ENCODE measurements at places on chromosomes 3 and 15.

GRCh38 chr3:113105966-113106660 lies 105.2 kb upstream of the BOC start:
- DNase-seq = no peak

DNA sequence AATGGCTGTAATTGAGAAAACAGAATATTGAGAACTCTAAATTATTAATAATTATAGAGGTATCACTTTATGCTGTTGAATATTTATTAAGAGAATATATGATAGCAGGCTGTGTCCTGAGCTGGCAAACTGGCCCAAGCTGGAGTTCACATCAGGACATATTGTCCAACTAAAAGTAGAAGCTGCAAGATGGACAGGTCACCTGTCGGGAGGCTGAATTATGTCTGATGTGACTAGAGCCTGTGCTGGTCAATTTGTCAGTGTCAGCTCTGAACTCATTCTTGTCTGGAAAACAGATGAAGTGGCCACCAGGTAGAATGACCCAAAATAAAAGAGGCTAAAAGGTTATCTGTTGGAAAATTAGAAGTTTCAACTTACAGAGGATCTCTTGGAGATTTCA lies 392.2 kb downstream of the LRTM1 start:
- no peak for DNase-seq

GRCh38 chr15:68405378-68406250 lies 26.3 kb downstream of the ITGA11 start:
- no peak for DNase-seq

- no peak for DNase-seq
These were observed 68.2 kb downstream of the IQGAP1 start for GRCh38 chr15:90456236-90456635.

- DNase-seq = no peak
These were observed 40.3 kb downstream of the KCNAB1 start for GRCh38 chr3:156160647-156161046.

DNA sequence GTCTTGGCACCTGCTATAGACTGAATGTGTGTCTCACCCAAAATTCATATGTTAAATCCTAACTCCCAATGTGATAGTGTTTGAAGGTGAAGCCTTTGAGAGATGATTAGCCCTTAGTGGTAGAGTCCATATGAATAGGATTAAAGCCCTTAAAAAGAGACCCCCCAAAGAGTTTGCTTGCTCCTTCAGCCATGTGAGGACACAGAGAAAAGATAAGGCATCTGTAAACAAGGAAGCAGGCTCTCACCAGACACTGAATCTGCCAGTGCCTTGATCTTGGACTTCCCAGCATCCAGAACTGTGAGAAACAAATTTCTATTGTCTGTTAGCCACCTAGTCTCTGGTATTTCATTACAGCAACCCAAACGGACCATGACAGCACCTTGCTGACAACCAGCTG lies 16.6 kb downstream of the KPNA1 start:
- no peak for DNase-seq

GRCh38 chr3:171135549-171135948 lies 109.0 kb upstream of the SLC2A2 start:
- DNase-seq = no peak

DNA sequence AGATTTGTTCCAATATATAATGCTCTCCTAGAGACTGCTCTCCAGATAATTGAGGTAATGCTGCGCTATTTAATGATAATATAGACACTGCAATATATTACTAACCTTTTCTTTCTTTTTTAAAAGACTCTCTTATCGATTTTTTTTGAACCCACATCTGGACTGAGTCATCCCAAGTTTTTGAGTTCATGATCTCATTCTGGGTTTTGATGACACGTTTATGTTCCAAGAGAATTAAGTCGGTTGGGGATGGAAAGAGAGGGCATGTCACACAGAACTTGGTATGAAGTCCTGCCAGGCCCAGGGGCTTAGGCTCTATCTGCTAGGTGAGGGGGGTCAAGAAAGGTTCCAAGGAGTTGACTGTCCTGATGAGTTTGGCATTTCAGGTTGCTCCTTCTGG lies 431.1 kb downstream of the MFSD1 start:
- DNase-seq = no peak

DNA sequence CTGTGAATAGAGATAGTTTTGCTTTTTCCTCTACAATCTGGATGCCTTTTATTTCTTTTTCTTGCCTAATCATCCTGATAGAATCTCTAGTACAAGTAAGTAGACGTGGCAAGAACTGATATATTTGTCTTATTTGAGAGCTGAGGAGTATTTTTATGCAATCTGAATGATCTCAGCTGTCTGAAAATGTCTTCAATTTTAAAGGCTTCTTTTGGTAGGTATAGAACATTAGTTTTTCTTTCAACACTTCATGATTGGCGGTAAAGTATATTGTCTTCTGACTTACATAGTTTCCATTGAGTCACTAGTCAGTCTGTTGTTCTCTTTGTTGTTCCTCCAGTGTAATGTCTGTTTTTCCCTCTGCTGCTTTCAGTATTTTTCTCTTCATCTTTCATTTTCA lies 31.3 kb downstream of the MGA start:
- DNase-seq = no peak

DNA sequence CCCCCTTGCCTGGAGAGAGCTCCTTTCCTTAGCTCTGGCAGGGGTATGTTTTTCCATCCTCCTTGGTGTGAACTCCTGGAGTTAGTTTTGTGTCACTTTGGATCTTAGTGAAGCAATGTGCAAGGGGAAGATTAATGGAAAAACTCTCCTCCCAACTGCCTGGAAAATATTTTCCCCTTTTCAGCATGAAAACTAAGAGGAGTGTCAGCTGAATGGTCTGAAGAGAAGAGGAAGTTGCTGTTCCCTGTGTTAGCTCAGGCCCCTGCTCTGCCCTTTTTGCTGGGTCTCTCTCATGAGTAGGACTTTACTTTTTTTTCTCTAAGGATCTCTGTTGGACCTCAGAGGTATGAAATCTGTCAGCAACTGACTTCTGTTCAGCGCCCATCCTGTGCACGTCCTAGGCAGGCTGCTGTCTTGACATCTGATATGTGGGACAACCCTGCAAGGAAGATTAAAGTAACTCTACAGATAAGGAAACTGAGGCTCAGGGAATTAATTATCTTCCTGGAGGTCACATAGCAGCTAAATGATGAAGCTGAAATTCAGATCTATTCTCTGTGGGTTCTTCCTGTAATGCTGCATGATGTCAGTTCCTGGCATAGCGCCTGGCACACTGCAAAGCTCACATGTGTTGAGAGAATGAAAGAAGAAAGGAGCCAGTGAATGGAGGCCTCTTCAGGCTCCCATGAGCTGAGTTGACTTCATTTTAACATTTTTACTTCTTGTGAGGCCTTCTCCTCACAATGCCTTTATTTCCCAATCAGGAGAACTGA lies 109.7 kb upstream of the GALNT15 start:
- peak; percentile 7 for DNase-seq

DNA sequence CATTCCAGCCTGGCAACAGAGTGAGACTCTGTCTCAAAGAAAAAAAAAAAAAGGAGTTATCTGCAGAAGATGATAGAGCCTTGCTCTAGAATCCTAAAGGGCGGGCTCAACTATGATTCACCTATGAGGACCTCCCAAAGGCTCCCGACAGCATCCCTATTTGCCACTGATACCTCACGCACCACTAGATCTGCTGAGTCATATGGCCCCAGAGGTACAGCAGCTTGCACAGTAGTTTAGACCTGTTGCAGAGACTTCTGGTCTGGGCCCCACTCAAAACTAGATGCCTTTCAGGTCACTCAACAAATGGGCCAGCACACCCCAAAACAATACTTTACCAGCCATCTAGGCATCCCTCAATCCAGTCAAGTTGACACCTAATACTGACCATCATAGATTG lies 38.1 kb upstream of the PTX3 start:
- no peak for DNase-seq

DNA sequence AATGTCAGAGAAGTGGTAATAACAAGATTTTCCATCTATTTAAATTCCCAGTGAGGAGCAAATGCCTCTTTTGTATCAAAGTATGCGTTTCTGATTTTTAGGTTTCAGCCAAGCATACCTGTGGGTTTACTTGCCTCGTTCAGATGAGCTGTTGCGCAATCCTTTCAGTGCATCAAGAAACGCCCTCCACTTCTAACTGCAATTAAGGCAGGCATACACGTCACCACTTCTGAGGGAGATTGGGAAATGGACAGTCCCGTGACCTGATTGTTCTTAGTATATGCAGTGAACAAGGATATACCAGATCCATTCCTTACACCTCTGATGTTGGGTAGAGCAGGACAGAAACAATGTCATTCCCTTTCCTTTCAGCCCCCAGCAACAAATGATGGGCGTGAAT lies 219.0 kb downstream of the ITPR1 start:
- DNase-seq = no peak

DNA sequence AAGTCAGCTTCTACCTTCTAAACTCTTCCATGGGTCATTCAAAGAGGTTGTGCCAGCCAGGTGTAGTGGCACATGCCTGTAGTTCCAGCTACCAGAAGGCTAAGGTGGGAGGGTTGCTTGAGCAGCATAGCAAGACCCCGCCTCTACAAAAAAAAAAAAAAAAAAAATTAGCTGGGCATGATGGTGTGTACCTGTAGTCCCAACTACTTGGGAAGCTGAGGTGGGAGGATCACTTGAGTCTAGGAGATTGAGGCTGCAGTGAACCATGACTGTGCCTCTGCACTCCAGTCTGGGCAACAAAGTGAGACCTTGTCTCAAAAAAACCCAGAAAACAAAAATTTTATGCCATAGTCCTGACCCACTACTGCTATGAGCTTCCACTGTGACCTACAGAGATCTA lies 126.8 kb downstream of the MDFIC2 start:
- no peak for DNase-seq

- no peak for DNase-seq
These were observed 328.3 kb downstream of the RYR3 start for GRCh38 chr15:33639051-33639450.

DNA sequence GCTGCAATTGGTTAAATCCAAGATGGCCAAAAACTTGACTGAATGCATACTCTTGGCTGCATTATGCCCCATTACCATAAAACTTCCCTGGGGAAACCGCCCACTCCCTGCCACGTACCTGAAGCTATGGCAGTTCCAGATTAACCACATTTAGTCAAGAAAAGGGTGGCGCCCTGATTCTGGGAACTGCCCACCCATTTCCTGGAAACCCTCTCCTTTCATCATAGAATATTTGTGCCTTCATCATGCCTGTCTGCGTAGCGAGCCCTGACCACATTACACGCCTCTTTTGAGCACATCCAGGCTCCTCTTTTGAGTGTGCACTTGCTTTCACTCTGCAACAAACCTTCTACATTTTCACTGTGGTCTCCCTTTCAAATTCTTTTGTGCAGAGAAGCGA lies 5.2 kb downstream of the LINS1 start:
- peak; percentile 74 for DNase-seq

DNA sequence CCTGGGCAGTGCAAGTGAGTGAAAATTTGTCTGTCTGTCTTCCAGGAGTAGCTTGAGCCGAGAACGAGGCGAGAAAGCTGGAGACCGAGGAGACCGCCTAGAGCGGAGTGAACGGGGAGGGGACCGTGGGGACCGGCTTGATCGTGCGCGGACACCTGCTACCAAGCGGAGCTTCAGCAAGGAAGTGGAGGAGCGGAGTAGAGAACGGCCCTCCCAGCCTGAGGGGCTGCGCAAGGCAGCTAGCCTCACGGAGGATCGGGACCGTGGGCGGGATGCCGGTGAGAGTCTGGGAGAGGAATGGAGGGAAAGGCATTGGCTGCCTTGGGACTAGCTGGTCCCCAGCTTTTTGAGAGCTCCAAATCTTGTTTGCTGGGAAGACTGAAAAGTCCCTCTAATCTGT lies 10.2 kb upstream of the FAM131A start:
- no peak for DNase-seq

- DNase-seq = no peak
These were observed 1371.6 kb upstream of the EPHA6 start for GRCh38 chr3:95442766-95443165.

- DNase-seq = no peak
These were observed 25.7 kb upstream of the DYNC1LI1 start for GRCh38 chr3:32596282-32596908.

DNA sequence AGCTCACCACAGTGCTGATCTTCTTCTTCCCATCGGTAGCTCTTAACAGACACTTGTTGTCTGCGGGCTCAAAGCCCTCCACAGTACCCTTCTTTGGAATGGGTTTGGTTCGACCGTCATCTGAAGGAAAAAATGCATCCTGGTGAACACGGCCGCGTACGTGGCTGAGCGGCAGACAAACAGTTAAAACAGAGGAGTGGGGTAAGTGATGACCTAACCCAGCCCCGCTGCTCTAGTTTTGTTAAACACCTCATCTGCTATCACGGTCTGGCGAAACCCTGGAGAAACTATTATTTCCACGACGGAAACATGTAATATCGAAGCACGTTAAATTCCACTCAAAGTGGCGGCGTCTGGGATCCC lies 725 bp downstream of the SRP14 start:
- no peak for DNase-seq

DNA sequence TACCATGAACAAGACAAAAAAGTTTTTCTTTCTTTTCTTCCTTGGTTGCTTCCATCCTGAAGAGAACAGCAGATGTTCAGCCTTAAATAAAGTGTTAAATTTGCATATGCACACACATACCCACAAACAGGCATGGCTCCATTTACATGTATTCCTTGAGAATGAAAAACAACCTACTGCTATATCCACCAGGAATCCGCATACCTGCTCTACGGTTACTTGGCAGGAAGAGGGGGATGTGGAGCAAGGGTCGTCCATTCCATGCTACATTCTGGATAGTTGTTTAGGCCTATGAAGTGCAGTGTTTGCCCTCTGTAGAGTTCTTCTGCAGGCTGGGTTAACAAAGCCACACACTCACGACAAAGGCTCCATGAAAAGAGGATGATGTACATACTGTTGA lies 322.8 kb downstream of the KCNH8 start:
- no peak for DNase-seq

DNA sequence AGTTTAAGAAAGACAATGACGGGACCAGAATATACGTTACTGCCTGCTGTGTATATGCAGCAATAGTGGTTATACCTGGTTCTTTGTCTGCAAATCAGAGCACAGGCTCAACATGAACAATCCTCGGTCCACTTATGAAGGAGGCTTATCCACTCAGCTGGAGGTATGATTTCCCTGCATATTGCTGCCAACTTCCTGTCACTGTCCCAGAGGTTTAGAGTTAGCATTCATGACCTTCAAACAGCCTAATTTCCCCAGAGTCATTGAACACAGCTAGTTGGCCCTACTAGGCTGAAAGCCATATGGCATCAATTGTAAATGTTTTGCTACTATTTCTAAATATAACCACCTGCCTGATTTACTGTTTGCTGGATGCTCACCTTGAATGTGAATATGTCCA lies 224.9 kb upstream of the ZNF717 start:
- no peak for DNase-seq

Measured in MV-4-11 (cell line).